ENCODE measurements at places on chromosomes 7 and 10.

GRCh38 chr7:132307465-132307864 is 268.8 kb downstream of the PLXNA4 start:
- DNase-seq = no peak

- no peak for DNase-seq
Measured at GRCh38 chr10:128624656-128625530, 498.7 kb upstream of the MKI67 start.

GRCh38 chr7:1861799-1862458 is 191.9 kb downstream of the ELFN1 start:
- DNase-seq = no peak

- no peak for DNase-seq
Measured at GRCh38 chr10:20289070-20289828, 473.0 kb downstream of the PLXDC2 start.

DNA sequence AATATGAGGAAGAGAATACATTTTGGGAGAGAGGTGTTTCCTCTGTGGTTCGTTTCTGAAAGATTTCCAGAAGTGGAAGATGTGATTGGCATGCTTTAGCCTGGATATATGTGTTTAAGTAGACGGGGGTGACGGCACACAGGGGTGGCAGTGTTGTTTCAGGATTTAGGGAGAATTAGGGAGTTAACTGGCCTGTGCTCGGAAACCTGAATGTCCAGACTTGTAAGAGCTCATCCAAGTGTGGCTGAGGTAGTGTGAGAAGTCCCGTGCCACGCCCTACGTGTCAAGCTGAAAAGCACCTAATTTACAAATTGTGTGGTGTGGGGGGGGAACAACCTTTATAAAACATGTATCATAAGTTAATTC is 1.1 kb downstream of the RALA start:
- no peak for DNase-seq

DNA sequence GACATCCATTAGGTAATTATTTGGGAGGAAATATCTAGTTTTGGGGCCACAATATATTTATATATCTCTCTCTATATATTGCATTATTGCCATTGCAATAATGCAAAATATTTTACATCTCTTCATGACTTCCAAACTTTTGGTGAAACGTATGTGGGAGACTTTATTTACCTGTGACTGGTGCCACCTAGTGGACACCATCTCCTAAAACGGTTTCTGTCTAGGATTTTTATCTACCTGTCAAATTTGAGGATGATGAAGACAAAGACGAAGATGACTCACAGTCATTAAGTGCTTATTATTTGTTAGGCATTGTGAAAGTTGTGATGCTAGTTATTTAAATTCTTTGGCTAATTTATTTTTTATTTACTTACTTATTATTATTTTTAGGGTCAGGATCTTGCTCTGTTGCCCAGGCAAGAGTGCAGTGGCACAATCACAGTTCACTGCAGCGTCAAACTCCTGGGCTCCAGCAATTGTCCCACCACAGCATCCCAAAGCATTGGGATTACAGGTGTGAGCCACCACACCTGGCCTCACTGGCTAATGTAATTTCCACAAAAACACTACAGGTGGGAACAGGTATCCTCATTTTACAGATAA is 18.7 kb upstream of the CBLL1 start:
- DNase-seq = peak; percentile 24

DNA sequence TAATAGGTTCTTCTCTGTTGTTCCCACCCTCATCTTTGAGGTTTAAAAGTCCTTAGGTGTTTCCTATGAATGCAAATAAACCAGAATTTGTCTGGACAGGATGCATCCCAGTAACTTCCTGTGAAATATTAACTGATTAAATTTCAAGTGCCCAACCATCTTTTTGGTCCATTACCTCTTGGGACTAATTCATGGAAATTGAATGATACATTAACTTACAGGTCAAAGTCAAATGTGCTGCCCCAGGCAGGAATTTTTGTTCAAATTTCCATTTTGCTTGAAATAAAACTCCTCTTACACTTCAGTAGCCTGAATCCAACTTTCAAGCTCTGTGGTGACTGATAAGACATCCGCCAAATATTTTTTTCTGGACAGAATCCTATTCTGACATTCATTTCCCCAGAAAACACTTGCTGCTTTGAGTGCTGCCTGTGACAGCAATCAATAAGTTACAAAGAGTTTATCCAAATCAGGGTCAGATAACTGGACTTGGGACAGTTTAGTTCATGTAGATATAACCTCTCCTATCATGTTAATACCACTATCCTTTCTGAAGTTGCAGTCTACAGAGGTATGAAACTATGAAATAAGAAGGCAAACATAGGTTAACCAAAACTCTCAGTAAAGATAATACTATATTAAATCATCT is 383.5 kb downstream of the POM121L12 start:
- no peak for DNase-seq

DNA sequence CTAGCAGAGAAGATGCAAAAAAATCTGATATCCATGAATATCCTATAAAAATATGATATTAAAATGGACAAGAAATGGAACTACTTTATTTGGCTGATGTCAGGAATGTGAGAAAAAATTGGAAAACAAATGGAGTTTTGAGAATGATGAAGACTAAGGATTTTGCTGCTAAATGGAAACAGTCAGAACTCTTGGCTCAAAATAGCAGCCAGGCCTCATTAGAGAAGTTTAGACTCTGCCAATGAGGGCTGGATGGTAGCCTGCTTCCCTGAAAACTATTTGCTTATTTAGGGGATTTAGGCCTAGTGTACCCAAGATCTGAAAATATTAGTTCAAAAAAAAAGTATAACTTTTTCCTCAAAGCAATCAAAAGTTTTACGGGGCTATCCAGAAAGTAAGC is 458.5 kb downstream of the TFEC start:
- DNase-seq = no peak

GRCh38 chr7:69772718-69773436 is 174.6 kb downstream of the AUTS2 start:
- DNase-seq = no peak

GRCh38 chr7:17307969-17308648 is 9.7 kb downstream of the AHR start:
- no peak for DNase-seq

DNA sequence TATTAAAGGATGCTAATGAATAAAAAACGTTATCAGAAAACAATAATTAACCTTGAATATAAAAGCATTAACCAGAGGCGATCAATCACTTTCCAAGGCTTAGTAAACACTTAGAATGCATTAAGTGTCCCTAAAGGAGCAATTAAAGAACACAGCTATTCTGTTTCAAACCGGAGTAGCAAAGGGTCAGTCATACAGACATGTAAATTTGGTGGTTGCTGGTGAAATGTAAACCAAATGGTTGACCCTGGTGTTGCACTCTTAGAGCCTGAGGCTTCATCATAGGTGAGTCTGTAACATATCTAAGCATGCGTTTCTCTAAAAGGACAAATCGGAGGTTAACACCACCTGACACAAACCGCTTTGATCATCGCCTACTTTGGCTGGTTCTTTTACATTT is 1280.1 kb downstream of the TYW1 start:
- no peak for DNase-seq

DNA sequence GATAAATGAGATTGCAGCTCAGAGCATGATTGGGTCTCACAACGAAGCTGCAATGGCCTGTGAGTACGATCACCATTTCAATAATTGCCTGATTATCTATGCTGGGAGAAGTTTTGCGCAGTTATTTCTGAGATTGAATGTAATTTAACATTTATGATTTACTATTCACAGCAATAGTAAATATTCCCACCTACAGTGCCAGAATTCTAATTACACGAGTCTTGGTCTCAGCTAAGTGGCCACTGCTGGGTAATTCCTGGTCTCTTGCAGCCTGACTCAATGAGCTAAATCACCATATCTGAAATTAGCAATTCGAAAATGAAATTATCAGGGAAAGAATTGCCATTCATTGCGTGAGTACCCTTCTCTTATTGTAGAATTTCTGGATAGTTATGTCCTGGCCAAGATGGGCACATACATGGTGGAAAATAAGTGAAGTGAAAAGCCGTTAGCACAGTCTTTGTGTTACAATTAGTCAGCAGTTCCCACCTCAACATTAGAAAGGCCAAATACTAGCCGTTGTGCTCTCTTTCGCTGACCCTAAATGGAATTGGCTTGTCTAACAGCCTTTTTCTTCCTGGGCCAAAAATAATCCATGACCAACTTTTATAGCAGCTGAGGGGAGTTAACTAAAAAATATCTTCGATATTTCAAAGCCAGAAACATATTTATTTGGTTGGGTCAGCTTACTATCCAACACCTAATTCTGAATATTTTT is 681.0 kb upstream of the C7orf33 start:
- DNase-seq = no peak

- DNase-seq = no peak
Measured at GRCh38 chr10:33015761-33016547, 57.9 kb upstream of the ITGB1 start.

DNA sequence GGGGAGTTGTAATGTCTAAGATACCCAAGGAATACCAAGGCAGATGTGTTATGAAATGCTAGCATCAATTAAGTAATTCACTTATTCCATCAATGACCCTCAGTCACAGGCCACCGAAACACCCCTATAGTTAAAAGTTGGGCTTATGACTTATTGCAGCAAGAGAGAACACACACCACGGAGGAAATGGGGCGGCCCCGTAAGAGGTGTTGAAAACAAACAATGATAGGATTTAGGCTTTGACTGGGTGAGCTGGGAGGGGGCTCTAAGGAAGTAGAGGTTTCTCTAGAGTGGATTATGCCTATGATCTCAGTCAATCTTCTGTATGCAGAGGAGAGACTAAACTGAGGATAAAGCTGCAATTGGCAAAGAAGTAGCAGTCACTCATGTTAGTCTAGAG is 45.4 kb upstream of the PRKCQ start:
- no peak for DNase-seq

DNA sequence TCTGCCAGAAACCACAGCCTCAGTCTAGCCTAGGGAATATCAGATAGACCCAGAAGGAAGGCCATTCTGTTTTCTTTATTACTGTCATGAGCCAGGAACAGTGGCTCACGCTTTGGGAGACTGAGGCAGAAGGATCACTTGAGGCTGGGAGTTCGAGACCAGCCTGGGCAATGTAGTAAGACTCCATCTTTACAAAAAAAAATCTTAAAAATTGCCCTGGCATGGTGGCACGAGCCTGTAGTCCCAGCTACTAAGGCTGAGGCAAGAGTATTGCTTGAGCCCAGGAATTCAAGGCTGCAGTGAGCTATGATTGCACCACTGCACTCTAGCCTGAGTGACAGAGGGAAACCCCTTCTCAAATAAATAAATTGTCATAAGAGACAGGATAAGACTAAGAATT is 3.7 kb upstream of the ESYT2 start:
- no peak for DNase-seq

- DNase-seq = no peak
Measured at GRCh38 chr7:146175716-146176115, 59.1 kb downstream of the CNTNAP2 start.

- DNase-seq = no peak
Measured at GRCh38 chr10:102627736-102628293, 16.5 kb upstream of the TRIM8 start.

DNA sequence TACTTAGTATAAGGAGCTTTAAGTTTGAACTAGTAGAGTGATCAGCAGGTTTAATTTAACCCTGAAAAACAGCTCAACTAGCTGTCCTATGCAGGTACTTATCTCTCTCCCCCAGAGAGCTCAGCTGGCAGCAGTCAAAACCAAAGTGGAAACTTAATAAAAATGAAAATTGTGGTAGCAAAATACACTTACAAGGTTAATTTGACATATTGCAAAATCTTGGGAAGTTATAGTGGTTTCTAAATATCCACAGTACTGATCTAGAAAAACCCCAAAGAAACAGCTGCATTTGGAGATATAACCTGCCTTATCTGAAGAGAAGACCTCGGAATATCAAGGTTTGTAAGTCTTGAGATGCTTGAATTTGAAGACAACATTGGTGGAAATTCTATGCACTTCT is 269.2 kb downstream of the RNLS start:
- DNase-seq = no peak

- no peak for DNase-seq
Measured at GRCh38 chr7:84912993-84913635, 273.7 kb downstream of the SEMA3D start.

DNA sequence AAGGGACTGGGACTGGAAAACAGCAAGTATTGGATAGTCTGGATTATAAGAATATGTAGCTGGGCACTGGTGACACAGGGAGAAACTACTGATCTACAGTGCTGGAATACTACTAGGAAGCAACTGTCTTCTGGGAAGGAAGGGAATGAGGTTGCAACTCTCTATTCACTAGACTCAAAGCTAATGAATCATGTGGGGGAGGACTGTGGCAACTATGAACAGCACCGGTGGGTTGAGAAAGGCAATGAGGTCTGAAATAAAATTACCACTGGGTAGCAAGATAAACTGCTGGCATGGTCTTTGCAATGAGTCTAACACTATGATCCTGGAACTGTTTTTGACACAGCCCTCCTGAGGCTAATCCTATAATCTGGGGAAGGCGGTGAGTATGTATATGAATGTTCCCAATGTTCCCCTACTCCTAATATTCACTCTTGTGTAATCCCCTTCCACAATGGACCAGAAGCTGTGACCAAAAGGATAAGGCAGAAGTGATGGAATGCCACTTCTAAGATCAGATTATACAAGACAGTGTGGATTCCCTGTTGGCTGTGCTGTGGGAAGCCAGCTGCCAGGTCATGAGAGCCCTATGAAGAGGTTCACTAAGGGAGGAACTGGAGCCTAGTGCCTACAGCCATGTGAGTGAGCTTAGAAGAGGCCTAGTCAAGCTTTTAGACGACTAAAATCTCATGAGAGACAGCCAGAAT is 101.3 kb upstream of the DNAJB12 start:
- no peak for DNase-seq

GRCh38 chr7:12594122-12594897 is 23.8 kb downstream of the SCIN start:
- no peak for DNase-seq

GRCh38 chr10:22821501-22821900 is 106.4 kb upstream of the ARMC3 start:
- no peak for DNase-seq

All from GM12892 (cell line).